ENCODE measurements at places on chromosomes 3 and 15. TPM values are rescaled to one million over a fixed set of nuclear protein-coding genes. Genes with fewer than 3 reads are reported as not detected.

CHD2 gene
- 87.6 TPM for total RNA-seq

DAZL gene
- total RNA-seq, result 4.3 TPM

TF gene
- total RNA-seq, result 9.3 TPM

ROPN1 gene
- total RNA-seq, result not detected

DNA sequence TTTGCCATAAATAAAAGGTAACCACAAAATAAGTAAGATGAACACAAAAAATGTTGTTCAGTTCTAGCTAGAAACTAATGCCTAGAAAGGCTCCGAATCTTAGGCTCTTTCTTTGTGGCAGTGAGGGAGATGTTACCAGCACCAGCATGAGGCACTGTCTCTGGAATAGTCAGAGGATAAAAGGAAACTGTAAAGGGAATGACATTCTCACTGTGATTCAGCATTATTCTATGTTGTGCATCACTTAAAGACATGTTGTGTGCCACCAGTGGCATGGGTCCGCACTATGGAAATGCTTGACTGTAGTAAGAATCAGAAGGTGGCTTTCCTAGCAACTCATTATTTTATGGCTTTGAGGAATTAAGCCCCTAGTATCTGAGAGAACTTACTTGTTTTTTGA is 70.8 kb downstream of the SEC22A start:
- H3K27ac ChIP-seq, result no peak overlapping the region
- H3K36me3 ChIP-seq, result peaks cover 7% of the 10 kb centered on the region
- no peaks in the 10 kb centered on the region for H3K27me3 ChIP-seq
- no peak for DNase-seq

DNA sequence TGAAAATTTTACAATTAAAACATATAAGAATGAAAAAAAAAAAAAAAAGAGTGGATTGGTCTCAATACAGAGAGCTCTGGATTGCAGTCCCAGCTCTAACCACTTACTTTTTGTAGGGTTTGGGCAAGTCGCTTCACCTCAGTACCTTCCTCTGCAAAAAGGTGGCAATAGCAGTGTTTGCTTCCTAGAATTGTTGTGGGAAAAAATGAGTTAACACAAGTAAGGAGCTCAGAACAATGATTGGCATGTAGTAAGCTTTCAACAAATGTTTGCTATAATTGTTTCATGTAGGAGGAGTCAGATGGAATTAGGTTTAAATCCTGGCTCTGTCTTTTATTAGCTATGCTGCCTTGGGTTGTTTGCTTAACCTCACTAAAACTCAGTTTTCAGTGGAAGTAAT is 425.2 kb upstream of the TBL1XR1 start:
- no peak overlapping the region for H3K27ac ChIP-seq
- no peaks in the 10 kb centered on the region for H3K27me3 ChIP-seq
- DNase-seq, result no peak
- no peak overlapping the region for H3K4me3 ChIP-seq
- H3K4me1 ChIP-seq, result peaks cover 18% of the 10 kb centered on the region

- DNase-seq, result no peak
- peaks cover 51% of the 10 kb centered on the region for H3K4me1 ChIP-seq
- H3K27me3 ChIP-seq, result no peaks in the 10 kb centered on the region
Observed at GRCh38 chr3:120025520-120025919, 68.7 kb downstream of the GSK3B start.

DNA sequence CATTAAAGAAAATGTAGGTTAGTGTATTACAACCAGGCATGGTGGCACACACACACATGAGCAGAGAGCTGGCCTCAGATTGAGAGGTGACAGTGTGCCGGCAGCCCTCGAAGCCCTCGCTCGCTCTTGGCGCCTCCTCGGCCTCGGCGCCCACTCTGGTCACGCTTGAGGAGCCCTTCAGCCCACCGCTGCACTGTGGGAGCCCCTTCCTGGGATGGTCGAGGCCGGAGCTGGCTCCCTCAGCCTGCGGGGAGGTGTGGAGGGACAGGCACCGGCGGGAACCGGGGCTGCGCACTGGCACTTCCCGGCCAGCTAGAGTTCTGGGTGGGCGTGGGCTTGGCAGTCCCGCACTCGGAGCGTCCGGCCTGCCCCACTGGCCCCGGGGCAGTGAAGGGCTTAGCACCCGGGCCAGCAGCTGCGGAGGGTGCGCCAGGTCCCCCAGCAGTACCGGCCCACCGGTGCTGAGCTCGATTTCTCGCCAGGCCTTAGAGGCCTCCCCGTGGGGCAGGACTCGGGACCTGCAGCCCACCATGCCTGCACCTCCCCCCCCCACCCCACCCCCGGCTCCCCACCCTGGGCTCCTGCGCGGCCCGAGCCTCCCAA is 80.4 kb upstream of the TMEM158 start:
- peaks cover 7% of the 10 kb centered on the region for H3K27me3 ChIP-seq
- peaks cover 18% of the 10 kb centered on the region for H3K4me1 ChIP-seq
- H3K27ac ChIP-seq, result no peak overlapping the region
- H3K4me3 ChIP-seq, result no peak overlapping the region
- H3K36me3 ChIP-seq, result peaks cover 24% of the 10 kb centered on the region
- no peak for DNase-seq

GRCh38 chr3:149575961-149576564 is 81.8 kb downstream of the WWTR1 start:
- DNase-seq, result no peak
- H3K27ac ChIP-seq, result peak overlapping the region; percentile 82
- peaks cover 20% of the 10 kb centered on the region for H3K36me3 ChIP-seq
- peaks cover 16% of the 10 kb centered on the region for H3K27me3 ChIP-seq
- peaks cover 66% of the 10 kb centered on the region for H3K4me1 ChIP-seq

- DNase-seq, result no peak
- no peaks in the 10 kb centered on the region for H3K4me1 ChIP-seq
- peaks cover 18% of the 10 kb centered on the region for H3K27me3 ChIP-seq
- peaks cover 26% of the 10 kb centered on the region for H3K36me3 ChIP-seq
- H3K27ac ChIP-seq, result no peak overlapping the region
Observed at GRCh38 chr15:68966996-68967395, 36.7 kb downstream of the SPESP1 start.

GRCh38 chr3:73350996-73351395 is 273.7 kb downstream of the PDZRN3 start:
- no peak overlapping the region for H3K4me3 ChIP-seq
- no peaks in the 10 kb centered on the region for H3K27me3 ChIP-seq
- no peak for DNase-seq
- H3K4me1 ChIP-seq, result peaks cover 8% of the 10 kb centered on the region

- no peaks in the 10 kb centered on the region for H3K36me3 ChIP-seq
- no peaks in the 10 kb centered on the region for H3K27me3 ChIP-seq
- no peak overlapping the region for H3K27ac ChIP-seq
- peak; percentile 61 for DNase-seq
Observed at GRCh38 chr3:108153451-108153981, 62.7 kb upstream of the CD47 start.

DNA sequence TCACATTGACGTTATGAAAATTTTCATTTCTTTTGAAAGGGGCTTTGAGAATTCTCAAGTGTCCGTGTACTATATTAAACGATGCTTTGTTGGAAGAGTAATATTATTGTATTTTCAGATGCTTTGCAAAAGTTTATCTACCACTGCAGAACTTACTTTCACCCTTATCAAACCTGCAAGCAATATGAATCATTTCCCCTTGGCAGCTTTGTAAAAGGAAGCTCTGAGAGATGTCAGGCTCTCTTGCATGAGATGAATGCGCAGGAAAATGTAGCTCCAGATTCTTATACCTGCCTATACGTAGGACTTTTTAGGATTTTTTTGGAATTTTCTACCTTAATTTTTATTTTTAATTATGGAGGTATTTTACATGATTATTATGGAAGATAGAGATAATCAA is 34.5 kb downstream of the GPD1L start:
- peaks cover 7% of the 10 kb centered on the region for H3K4me1 ChIP-seq
- no peaks in the 10 kb centered on the region for H3K36me3 ChIP-seq
- H3K4me3 ChIP-seq, result no peak overlapping the region

DNA sequence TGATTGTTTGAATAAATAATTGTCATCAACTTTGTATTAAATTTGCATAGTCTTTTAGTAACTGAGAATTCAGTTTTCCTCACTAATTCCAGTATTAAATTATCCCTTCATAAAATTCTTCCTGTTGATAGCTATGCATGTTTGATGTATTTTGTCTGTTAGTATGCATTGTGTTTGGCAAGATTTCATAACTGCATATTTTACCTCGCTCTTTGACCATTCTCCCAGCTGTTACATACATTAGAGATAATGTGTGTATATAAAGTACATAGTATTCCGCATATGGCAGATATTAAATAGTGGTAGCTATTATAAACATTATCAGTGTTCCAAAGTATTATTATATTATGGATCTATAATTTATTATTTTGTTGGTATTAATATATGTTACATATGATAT is 10.6 kb upstream of the NFKBIZ start:
- no peak overlapping the region for H3K4me3 ChIP-seq
- DNase-seq, result no peak
- no peak overlapping the region for H3K27ac ChIP-seq
- H3K4me1 ChIP-seq, result peaks cover 43% of the 10 kb centered on the region

DNA sequence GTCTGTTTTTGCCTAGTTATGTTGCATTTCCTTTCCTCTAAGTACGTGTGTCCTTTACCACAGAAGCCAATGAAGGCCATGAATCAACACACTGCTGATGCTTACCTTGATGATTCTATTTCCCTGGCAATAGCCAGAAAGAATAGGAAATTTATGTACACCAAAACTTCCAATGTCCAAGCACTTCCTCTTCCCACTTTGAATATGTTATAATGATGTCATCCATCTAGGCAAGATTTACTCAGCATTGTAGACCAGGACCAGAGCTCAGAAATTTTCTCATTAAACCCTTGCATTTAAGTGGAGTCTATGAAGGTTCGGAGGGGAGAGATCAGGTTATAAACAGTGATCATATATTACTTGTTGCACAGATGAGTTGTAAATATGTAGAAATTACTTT is 126.0 kb downstream of the THRB start:
- no peak overlapping the region for H3K27ac ChIP-seq
- no peak for DNase-seq
- no peaks in the 10 kb centered on the region for H3K27me3 ChIP-seq
- H3K36me3 ChIP-seq, result no peaks in the 10 kb centered on the region

- peak; percentile 88 for DNase-seq
- H3K36me3 ChIP-seq, result no peaks in the 10 kb centered on the region
- peaks cover 12% of the 10 kb centered on the region for H3K27me3 ChIP-seq
- H3K4me1 ChIP-seq, result peaks cover 9% of the 10 kb centered on the region
- H3K4me3 ChIP-seq, result no peak overlapping the region
Observed at GRCh38 chr3:129942296-129942695, 32.2 kb upstream of the TRH start.

- H3K36me3 ChIP-seq, result no peaks in the 10 kb centered on the region
- no peaks in the 10 kb centered on the region for H3K4me1 ChIP-seq
- H3K27me3 ChIP-seq, result no peaks in the 10 kb centered on the region
- peak; percentile 4 for DNase-seq
- H3K4me3 ChIP-seq, result no peak overlapping the region
Observed at GRCh38 chr3:126147932-126148683, 32.3 kb downstream of the ALDH1L1 start.

All from WTC11 (cell line).